ENCODE measurements at places on chromosomes 1 and 21.

- no peak for DNase-seq
Measured at GRCh38 chr1:99727575-99728185, 38.8 kb downstream of the FRRS1 start.

GRCh38 chr1:180802813-180803212 is 109.9 kb upstream of the KIAA1614 start:
- DNase-seq = no peak

- no peak for DNase-seq
Measured at GRCh38 chr1:73813716-73814115, 384.3 kb downstream of the LRRIQ3 start.

DNA sequence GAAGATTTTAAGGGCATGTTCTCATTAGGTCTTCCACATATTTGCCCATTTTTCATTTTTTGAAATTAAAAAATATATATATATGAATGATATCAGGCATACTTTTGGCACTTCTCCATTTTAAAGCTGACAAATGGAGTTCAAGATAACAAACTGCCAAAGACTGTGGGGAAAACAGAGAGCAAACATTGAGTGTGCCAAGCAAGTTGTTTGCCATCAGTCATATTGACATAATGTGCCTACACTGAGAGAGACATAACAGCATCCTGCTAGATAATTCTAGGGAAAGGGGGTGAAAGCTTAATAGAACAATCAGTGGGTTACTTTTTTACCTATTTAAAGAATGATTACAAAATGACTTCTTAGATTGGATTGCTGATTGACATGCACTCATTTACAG is 529.4 kb upstream of the CXADR start:
- no peak for DNase-seq

DNA sequence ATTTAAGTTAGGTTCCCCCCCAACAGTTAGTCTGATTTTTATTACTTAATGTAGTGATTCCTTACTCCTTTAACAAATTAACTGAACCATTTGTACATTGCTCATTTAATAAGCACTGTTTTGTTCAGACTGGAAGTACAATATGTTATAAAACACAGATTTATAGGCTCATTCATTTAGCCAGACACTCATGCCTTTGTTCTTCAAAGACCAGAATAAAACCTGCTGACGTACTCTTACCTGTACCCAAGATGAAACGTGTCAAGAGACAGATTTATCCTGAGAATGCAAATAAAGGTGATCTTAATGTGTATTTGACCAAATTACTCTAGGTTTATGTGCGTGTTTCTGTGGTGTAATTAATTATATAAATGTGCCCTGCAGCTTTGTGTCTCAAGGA is 92.8 kb downstream of the INTS7 start:
- DNase-seq = no peak

GRCh38 chr1:248871837-248872401 is 13.0 kb upstream of the ZNF692 start:
- no peak for DNase-seq

GRCh38 chr1:155092641-155093040 is 14.0 kb downstream of the EFNA3 start:
- no peak for DNase-seq

- DNase-seq = no peak
Measured at GRCh38 chr1:58390091-58390490, 156.4 kb downstream of the OMA1 start.

- DNase-seq = no peak
Measured at GRCh38 chr21:33767236-33767635, 124.9 kb downstream of the ITSN1 start.

DNA sequence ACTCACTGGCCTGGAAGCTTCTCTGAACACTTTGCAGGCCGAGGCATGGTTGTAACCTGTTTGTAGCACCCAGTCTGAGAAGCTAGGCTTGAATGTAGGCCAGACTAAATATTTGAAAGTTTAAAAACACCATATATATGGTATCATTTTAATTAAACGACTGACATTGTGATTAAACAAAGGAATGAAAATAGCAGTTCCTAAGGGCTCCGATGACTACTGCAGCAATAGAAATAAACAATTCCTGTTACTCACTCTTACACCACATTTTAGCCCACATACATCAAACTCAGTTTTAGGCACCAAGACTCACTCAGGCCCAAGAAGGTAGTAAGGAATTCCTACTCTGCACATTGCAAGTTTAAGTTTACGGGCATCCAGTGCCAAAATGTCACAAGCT is 281.2 kb downstream of the AKT3 start:
- no peak for DNase-seq

DNA sequence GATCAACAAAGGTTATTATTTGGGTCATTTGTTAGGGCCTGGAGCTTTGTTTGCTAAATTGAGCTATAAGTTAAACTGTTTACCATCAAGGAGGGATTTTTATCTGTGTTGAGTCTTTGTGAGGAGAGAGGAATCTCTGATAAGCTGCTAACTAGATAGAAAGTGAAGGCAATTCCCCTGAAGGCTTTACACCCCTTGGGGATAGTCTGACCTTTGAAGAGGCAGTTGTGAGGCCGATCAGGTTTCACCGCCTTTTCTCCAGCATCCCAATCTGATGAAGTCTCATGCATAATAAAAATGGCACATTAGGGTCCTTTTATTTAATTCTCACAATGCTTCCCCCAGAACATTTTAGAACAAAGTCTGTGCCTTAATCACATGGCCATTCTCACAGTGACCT is 21.8 kb downstream of the C1orf21 start:
- DNase-seq = no peak

- no peak for DNase-seq
Measured at GRCh38 chr1:186740324-186740723, 60.1 kb upstream of the PTGS2 start.

- DNase-seq = no peak
Measured at GRCh38 chr1:193741228-193741627, 554.8 kb upstream of the B3GALT2 start.

DNA sequence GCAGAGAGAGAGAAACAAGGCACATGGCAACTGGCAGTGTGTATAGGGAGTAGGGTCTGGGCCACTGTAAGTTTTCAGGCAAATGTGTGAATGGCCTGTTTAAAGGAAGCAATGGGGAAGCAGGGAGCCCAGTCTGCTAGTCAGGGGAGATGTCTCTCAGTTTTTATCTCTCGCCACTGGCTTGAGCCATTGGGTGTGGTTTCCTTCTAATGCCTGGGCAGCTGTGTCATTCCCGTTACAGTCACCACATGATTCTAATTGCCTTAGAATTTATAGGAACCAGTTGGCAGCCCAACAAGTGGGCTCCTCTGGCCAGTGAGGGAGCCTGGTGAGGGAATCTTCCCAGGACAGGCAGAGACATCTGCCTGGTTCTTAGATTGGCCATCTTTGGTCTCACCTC is 182.4 kb downstream of the DISC1 start:
- DNase-seq = no peak

GRCh38 chr1:209839875-209840546 is 12.2 kb downstream of the UTP25 start:
- DNase-seq = no peak

DNA sequence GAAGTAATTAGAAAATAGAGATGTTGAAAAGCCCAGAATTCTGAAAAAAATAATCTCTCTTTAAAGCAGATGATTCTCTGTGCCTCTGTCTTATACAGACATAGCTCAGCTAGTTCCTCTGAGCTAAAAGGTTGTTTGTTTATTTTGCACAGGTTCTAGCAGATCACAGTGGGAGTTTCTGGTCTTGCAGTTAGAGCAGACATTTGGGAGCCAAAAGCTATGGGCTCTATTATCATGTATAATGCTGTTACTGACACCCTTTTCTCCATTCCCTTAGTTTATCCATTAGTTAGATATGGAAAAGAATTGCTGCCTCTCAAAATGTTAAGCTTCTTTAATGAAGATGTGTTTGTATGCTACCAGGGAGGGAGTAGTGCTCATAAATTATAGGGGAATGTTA is 20.5 kb upstream of the CD55 start:
- DNase-seq = no peak

DNA sequence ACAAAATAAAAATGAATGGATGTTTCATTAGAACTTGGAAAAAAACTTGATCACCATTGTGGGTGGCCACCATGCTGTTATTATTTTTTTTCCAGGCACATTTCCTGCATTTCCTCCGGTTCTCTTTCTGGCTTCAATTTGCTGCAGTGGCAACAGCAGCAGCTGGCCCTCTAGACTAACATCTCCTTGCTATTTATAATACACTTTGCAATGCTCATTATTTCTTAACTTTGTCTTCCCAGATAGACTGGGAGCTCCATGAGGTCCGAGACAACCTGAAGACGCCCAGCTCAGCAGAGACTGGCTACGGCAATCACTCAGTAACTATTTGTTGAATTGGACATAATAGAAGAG is 53.4 kb upstream of the ATP5PO start:
- DNase-seq = no peak

GRCh38 chr1:22262583-22262982 is 119.7 kb upstream of the WNT4 start:
- DNase-seq = no peak

DNA sequence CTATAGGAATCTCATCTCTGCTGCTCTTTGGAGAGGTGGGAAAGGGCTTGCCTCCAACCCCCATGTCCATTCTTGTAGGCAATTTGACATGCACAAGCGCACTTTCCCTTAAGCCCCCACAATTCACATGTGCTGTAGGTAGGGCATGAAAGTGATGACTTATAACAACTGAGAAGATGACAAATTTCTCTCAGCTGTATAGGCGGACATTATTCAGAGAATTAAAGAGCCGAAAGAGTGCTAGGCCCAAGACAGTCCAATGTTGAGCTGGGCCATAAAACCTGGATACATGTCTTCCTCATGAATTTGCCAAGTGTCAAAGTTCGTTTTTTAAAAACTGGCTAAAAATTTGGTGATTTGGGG is 106.3 kb upstream of the LYPLAL1 start:
- DNase-seq = no peak

GRCh38 chr1:67969446-67969845 is 81.0 kb downstream of the DIRAS3 start:
- DNase-seq = no peak

DNA sequence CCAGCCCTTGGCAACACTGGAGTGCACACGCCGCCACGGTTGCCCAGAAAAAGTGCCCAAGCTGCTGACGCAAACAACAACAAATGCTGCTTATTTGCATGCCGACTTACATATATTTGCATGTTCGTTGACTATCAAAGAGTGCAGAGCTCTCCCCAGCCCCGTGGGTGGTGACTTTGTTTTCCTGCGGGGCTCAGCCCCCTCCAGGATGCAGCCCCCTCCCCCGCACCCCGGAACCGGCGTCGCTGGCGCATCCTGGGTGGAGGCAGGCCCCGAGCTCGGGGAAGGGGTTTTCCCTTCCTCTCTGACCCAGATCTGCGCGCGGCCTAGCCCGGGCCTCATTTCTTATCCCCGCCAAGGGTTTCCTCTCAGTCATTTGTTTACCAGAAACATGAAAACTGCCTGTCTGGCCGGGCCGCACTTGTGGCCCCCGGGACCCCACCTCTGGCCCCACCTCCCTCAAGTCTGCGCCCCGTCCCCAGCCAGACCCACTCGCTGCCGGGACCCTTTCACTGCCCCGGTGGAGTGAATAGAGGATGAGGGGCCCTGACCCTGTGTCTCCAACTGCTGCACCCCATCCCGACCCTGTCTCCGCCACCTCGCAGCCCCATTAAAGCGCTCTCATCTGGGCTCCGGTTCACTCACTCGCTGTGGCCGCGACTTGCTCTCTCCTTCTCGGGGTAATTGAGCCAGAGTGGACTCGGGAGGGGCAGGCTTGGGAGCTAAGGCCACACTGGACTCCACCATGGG is 5.5 kb downstream of the TNFRSF25 start:
- no peak for DNase-seq

DNA sequence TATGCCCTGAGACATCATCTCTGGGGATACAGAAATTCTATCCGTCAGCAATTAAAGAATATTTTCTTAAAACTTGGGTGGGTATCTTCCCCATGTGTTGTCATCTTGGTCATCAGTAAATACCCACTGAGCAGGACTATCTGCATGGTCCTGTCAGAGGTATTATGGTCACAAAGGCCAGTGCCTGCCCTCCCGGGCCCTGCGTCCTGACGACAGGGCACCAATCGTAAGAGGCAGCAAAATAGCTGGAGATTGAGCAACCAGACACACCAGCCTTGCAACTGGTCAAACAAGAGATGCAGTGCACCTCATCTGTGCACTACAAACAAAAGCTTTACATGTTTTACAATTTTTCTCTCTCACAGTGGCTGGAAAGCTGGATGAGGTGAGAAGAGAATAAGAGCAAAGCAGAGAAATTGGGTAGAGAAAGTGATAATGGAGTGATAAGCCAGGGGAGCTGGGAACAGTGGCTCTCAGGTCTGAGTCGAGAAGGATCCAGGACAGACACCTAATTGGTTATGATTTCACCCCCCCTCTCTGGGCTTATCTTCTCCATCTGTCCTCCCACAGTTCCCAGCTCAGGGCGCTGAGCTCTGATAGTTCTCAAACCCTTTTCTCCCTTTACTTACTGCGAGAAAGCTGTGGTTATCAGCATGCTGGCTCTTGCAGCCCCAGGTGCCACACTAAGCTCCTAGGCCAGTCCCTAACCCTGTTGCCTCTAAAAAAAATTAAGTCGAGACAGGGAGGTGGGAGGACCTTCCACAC is 8.8 kb upstream of the SRP9 start:
- DNase-seq = no peak

DNA sequence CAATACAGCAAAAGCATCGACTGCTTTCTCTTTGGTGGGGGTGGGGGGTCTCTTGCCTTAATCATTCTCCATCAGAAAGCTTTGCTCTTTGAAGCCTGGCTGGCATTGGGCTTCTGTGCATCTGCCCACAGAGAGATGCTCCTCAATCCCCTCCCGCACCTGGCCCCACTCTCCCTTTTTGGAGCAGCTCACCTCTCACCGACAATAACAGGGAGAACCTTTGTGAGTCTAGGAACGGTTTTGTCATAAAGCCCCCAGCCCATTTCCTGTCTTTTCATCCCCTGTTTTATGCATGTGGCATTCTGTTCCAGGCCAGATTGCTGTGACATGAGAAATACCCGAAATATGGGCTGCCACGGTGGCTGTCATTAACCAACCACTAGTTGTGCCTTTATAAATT is 469.0 kb upstream of the VAMP3 start:
- DNase-seq = no peak

DNA sequence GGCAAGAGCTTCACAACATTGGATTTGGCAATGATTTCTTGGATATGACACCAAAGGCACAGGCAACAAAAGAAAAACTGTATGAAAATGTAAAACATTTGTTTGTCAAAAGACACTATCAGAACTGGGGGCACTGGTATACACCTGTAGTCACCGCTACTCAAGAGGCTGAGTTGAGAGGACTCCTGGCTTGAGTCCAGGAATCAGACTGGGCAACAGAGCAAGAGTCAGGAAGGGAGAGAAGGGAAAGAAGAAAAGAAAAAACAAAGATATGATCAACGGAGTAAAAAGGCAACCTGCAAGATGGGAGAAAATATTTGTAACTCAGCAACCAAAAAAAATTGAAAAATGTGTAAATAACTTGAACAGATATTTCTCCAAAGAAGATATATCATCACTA is 6.0 kb upstream of the TUT4 start:
- no peak for DNase-seq
